ENCODE measurements at places on chromosomes 16 and 17.

GRCh38 chr16:79756571-79756970, 156.0 kb upstream of the MAF start:
- no peak for DNase-seq

GRCh38 chr16:85151603-85152413, 39.5 kb upstream of the CIBAR2 start:
- no peak for DNase-seq

DNA sequence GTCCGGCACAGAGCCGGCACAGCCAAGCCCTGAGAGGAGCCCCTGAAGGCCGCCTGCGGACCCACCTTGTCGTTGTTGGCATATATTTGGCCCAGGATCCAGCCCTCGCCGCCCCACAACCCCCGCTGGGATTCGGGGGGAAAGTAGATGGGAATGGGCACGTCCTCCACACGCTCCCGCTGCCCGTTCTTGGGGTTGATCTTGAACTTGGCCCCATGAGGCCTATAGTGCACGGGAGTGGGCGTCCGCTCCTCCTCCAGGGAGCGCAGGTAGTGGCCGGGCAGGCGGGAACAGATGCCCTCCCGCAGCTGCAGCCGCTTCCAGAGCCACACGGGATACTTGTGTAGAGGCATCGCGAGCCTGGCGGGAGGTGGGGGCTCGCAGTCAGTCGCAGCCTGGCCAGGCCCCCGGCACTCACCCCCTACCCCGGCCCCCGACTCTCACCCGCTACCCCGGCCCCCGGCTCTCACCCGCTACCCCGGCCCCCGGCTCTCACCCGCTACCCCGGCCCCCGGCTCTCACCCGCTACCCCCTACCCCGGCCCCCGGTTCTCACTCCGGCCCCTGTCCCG, 387 bp downstream of the MRPL28 start:
- DNase-seq, result no peak

DNA sequence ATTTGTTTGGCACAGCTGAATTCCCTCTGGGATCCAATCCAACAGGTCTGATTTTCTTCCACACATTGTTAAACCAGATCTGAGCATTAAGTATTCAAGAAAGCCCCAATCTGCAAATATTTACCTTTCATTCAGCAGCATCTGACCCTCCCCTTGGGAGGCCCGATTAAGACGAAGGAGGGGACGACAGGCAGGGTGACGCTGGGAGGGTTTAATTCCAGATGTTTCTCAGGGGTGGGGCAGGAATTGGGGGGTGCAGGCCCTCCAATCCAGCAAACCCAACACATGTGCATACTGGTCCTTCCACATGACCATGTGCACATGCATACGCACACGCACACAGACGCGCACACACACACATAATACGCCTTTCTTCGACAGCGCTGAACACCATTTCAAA, 240.5 kb downstream of the GSG1L start:
- no peak for DNase-seq

DNA sequence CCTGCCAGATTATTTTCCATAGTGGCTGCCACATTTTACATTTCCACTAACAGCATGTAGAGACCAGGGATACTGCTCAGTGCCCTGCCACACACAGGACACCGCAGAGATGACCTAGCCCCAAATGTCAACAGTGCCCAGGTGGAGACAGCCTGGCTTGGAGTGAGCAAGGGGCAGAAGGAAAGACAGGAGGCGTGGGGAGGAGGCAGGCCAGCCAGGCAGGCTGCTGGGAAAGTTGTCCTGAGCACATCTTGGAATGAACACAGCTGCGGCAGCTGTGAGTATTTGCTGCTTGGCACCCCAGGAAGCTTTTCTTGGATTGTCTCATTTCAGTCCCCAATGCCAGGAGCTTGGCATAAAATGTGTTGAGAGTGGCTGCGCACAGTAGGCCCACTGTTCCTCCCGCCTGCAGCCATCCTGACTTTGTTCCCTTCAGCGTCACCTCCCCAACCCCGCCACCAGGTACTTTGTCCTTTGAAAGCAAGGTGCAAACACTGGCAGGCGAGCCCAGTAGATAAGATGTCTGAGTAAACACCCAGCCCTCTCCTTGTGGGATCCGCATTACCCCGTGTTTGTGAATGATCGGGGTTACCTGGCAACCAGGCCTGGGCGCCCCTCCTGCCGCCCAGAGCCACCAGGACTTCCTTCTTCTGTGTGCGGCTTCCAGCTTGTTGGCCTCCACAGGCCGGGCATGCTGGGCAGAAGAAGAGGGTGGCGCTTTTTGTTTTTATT, 114.0 kb downstream of the CMIP start:
- no peak for DNase-seq

DNA sequence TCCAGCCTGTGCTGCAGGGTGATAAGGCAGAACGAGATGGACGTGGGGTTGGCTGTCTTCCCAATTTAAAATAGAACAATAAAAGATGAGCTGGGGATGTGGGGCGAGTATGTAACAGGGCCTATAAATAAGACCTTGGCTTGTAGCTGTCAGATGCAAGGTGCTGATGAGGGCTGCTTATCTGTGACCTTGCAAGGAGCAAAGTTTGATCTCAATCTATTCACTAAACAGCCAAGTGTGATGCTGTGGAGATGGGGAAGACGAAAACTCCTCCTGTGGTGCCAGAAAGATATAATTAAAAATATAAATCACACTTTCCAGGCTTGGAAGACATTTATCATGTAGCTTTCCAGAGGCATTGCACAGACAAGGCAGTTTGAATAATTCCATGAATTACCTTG, 26.7 kb upstream of the TEX2 start:
- DNase-seq, result no peak

- DNase-seq, result no peak
Measured at GRCh38 chr17:79306424-79307318, 232.0 kb downstream of the ENGASE start.

GRCh38 chr17:68763562-68763961, 162.4 kb upstream of the FAM20A start:
- DNase-seq, result no peak

DNA sequence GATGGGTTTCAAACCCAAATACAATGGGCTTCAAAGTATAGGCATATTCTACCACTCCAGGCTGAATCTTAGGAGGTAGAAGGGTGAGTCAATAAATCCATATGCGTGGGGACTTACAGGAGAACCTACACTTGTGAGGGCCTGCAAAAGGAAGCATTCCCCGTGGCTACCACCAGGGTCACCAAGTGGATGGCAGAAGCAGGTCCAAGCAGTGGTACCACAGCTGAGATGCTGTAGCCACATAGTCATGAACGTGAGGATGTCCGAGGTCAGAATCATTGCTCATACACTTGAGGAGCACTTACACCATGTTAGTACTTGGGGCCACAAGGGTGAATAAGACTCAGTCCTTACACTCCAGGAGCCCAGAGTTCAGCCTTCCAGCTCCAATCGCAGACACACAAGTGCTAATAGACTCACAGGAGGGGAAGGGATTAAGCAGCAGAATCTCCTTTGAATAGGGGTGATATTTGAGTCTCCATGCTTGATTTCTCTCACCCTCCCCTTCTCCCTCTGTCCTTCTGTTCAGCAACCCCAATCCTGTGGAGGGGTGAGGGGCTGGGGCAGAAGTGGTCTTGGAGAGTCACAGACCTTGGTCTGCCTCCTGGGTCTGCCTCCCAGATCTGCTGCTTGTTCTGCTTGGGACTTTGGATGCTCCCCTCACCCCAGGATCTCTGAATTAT, 42.5 kb upstream of the ASIC2 start:
- DNase-seq, result no peak

DNA sequence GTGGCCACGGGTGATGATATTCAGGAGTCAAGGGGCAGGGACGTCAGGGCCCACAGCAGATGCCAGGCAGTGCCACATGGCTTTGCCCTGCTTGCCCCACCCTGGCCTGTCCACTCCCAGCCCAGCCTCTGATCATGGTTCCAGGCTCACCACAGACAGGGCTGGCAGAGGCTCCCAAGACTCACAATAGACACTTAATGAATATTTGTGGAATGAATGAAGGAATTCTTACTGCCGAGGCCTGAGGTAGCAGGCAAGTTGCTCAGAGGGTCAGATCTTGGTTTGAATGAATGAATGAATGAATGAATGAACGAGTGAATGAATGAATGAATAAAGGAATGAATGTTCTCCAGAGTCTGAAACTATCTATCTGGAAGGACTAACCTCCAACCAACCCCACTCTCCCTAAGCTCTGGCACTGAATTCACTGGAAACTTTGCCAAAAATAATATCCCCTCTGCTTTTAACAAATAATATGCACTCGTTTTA, 60.9 kb downstream of the RAI1 start:
- no peak for DNase-seq

DNA sequence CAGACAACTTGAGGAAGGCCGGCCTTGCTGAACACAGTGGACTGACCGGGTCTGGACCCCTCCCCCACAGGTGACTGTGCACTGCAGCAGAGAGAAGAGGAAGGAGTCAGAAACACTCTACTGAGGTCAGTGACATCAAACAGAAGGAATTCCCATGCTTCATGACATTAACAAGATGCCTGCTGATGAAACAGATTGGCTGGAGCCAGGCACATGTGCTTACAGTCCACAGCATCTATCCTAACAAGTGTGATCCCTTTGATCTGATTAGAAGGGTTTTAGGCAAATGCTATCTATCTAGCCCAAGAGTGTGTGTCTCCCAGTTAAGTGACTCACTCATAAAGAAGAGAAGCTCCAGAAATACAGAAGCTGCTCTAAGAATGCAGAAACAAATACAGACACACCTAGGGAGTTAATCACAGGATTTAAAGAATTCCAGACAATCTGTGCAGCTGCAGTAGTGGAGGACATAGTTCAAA, 90.2 kb downstream of the SYCE1L start:
- DNase-seq, result no peak

DNA sequence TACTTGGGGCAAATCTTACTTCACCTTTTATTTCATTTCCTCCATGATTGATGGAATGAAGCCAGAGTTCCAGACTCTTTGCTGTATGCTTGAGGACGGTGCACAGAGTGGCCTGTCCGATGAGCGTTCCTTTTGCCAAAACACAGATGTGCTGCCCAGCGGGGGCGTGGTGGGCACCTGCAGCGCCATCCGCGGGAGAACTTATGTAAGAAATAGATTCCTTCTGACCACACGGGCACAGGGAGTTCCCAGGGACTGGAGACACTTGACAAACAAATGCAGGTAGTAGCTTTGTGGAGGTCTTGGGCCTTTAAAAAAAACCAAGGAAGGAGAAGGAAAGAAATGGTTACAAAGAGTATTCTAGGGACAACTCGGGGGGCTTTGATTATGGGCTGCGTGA, 30.6 kb downstream of the CRAMP1 start:
- no peak for DNase-seq

DNA sequence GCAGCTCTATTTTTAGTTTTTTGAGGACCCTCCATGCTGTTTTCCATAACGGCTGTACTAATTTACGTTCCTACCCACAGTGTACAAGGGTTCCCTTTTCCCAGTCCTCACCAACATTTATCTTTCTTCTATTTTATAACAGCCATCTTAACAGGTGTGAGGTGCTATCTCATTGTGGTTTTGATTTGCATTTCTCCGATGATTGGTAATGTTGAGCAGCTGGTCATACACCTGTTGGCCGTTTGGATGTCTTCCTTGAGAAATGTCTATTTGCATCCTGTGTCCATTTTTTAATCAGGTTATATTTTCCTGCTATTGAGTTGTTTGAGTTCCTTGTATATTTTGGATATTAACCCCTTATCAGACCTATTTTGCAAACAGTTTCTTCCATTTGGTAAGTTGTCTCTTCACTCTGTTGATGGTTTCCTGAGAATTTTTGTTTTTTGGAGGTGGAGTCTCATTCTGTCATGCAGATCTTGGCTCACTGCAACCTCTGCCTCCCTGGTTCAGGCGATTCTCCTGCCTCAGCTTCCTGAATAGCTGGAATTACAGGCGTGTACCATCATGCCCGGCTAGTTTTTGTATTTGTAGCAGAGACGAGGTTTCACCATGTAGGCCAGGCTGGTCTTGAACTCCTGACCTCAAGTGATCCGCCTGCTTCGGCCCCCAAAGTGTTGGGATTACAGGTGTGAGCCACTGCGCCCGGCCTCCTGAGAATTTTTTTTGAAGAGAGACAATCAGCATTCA, 279.6 kb downstream of the SNX29 start:
- DNase-seq, result no peak

DNA sequence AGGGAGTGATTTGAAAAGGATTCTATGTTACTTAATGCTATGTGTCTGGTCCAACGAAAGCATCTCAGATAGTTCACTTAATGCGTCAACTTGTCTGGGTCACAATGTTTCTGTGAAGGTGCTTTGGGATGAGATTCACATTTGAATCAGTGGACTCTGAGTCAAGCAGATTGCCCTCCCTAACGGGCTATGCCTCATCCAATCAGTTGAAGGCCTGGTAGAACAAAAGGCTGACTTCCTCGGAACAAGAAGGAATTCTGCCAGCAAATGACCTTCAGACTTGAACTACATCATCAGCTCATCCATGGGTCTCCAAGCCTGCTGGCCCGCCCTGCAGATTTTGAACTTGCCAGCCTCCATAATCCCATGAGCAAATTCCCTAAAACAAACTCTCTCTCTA, 15.2 kb downstream of the EMP2 start:
- DNase-seq, result no peak
